ENCODE measurements at places on chromosomes 1 and 21.
A peak's percentile ranks its signal among the peaks of the same experiment; 100 is the strongest.

DNA sequence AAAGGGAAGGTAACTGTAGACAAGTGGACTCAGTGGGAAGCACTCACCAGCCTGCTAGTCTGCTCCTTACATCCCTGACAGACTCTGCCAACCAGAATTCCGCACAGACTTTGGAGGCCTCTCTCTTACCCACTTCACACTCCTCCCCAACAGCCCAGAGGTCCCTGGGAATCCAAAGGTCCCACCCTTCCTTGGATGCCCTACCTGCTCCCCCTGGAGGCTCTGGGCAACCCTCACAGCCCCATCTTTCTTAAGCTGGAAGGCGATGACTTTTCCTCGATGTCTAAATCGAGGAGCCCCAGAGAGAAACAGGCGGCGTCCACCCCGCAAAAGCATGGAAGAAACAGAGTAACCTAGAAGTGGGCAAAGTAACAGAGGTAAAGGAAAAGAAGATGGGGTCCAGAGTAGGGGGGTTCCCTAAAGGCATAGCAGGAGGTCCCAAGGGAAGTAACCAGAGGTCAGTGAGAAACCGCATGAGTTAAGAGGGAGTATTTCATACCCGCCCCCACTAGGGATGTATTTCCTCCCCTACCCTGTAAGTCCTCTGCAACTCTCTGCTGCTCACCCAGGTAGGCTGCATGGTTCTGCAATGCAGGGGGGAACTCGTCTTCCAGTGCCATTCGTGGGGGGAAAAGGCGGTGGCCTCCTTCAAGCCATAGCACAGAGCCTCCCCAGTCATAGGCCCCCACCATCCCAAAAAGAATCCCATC is 8.4 kb downstream of the ITGA10 start:
- DNase-seq = no peak

DNA sequence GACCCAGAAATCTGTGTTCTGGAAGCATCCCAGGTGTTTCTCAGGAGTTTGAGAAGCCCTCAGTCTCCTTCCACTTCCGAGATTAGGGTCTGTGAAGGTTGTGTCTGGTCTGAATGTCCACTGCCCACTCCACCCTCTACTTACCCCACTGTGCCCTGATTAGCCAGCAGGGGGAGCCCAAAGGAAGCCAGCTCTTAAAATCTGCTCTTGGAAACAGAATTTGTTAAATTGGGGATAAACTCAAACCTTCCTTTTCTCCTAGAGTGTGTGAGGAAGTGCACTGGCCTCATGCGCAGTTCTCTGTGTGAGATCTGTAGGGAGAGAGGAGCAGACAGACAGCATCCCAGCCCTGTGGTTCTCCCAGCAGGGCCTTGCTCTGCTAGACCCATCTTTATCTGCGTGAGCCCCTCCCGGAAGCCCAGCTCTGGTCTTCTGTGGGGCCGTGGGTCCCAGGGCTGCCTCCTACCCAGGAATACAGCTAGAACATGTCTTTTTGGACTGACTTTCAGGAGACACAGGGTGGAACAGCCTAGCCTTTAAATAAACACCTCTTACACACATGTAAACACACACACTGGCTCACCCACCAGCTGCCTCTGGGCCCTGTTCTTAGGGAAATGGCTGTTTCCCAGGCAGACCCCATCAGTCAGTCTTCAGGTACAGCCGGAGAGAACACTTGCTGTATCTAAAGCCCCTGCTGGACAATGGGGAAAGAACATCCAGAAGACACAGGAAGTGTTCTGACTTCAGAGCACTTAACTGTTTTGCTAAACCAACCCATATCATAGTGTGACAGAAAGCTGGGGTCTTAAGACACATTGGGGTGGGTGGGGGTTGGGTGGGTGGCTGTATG is 52.2 kb downstream of the SMYD2 start:
- DNase-seq = peak; percentile 2

DNA sequence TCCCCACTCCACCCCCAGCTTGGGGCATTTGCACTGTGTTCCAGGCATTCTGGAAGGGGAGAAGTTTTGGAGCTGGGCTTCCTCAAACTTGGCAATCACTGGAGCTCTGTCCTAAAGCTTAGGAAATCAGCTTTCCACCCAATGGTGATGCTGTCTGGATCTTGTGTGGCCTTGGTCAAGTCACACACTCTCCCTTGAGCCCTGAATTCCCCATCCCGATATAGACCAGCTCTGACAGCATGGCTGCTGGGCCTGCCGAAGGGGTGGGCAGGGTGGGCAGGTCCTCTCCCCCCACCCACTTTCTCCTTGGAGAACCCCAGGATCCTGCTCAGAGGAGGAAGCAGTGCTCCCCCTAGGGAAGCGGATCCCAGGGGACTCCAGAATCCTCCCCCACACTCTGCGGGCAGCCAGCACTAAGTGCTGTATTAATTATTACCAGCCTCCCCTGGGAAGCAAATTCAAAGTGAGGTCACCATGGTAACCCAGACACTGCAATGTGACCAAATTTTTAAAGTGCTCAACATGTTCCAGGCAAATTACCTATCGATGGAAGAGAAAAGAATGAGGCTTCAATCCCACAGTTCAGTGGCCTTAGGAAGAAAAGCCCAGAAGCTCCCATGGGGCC is 21.3 kb upstream of the LDLRAP1 start:
- no peak for DNase-seq

DNA sequence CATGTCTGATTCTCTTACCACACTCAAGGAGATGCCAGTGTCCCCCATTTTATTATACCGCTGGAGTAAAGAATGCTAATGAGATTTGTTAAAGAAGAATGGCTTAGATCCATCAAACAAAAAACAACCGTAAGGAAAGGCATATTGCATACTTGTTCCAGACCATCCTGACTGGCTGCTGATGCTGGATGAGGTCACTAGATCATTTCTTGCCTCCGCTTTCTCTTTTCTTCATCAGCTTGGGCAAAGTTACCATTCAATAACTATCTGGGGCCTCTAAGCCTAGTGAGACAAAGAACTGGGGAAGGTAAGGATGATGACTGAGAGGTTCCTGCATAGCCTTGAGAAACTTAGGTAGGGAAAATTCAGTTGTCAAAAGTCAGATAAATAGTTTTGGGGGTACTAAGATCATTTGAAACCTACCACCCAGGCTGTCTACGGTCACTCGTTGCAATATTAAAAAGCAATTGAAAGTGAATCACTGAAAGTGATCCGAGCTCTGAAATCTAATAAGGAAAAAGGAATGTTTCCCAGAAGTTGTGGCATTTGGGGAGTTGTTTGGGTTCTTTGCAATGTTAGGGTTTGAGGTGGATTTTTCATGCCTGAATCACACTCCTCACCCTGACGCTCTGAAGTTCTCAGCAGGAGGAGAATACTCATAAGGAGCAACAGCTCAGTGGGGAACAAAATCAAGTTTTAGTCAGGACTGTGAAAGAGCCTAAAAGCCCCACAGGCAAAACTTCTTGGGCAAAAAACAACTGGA is 176.8 kb downstream of the HHIPL2 start:
- no peak for DNase-seq

GRCh38 chr21:16419188-16419921 is 689.6 kb downstream of the USP25 start:
- DNase-seq = no peak
